Upper lobe of right lung (tissue), 1 donor: ENCODE measurements at places on chromosomes 3 and 15. TPM values are rescaled to one million over a fixed set of nuclear protein-coding genes. Genes with fewer than 3 reads are reported as not detected.

The RGMA gene
- total RNA-seq, result 4.1 TPM

The CELSR3 gene
- 1.2 TPM for total RNA-seq

The NFKBIZ gene
- 87.7 TPM for total RNA-seq

DNA sequence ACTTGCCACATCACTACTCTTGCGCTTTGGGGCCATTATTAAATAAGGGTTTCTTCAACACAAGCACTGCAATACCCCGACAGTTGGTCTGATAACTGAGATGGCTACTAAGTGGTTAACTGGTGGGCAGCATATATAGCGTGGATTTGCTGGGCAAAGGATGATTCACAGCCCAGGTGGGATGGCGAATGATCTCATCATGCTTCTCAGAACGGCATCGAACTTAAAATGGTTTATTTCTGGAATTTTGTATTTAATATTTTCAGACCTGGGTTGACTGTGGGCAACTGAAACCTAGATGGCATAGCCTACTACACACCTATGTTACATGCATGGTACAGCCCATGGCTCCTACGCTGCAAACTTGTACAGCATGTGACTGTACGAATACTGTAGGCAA, 26.8 kb upstream of the TKT start:
- H3K27ac ChIP-seq, result no peak overlapping the region
- H3K4me3 ChIP-seq, result no peak overlapping the region
- peaks cover 34% of the 10 kb centered on the region for H3K36me3 ChIP-seq
- no peak for DNase-seq
- no peaks in the 10 kb centered on the region for H3K27me3 ChIP-seq
- no peaks in the 10 kb centered on the region for H3K4me1 ChIP-seq

- no peak for DNase-seq
- H3K4me3 ChIP-seq, result no peak overlapping the region
- H3K27me3 ChIP-seq, result no peaks in the 10 kb centered on the region
- H3K4me1 ChIP-seq, result no peaks in the 10 kb centered on the region
- H3K27ac ChIP-seq, result no peak overlapping the region
- no peaks in the 10 kb centered on the region for H3K36me3 ChIP-seq
Observed at GRCh38 chr3:73465926-73466325, 158.8 kb downstream of the PDZRN3 start.

The ULK4 gene
- total RNA-seq, result 11.2 TPM

DNA sequence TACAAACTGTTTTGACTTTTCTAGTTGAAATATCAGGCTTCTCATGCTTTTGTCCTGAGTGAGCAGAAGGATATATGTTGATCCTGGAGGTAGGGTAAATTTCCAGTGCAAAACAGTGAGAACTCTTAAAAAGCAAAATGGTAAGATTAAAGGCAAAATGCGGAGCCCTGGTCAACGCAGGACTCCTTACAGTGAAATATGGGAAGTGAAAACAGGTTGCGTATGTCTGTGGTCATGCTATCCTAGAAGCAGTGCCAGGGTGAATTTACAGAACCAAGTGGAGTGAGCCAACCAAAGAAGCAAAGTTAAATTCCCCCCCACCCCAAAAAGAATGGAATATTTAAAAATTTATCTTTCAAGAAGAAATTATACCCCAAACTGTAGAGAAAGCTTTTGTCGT, 256.4 kb downstream of the NR2F2 start:
- H3K4me1 ChIP-seq, result no peaks in the 10 kb centered on the region
- H3K27me3 ChIP-seq, result no peaks in the 10 kb centered on the region
- no peak overlapping the region for H3K4me3 ChIP-seq
- no peak for DNase-seq
- H3K27ac ChIP-seq, result no peak overlapping the region

The TRIP4 gene
- 27.5 TPM for total RNA-seq

DNA sequence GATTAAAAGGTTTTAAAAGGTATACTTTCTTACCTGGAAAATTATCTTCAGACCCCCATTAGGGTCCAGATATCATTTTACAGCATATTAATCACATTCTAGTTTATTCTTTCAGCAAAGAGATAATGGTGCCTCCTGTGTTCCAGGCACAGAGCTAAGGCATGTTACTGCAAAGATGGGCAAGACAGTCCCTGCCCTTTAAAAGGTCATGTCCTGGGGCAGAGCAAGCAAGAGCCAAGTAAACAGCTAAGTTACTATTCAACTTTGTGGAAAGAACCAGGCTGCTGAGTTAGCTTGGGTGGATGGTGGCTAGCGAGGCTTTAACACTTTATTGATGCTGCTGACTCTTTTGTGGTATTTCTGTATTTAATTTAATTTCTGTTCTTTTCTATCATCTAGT, 75.0 kb downstream of the LRRC28 start:
- H3K36me3 ChIP-seq, result no peaks in the 10 kb centered on the region
- no peaks in the 10 kb centered on the region for H3K4me1 ChIP-seq
- H3K4me3 ChIP-seq, result no peak overlapping the region
- no peak for DNase-seq
- no peaks in the 10 kb centered on the region for H3K27me3 ChIP-seq

DNA sequence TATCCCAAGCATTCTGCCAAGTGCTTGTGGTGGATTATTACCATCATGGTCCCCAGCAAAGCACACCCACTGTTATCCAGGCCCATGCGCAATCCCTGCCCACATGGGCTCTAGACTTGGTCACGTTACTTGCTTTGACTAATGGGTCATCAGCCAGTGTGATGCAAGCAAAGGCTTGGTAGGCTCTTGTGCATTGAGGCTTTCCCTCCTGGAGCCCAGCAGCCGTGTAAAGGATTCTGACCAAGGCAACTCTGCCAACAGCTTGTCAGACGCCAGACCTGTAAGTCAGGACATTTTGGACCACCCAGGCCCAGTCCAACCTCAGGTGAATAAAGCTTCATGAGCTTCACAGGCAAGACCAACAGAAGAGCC, 93.9 kb downstream of the ABHD5 start:
- H3K27ac ChIP-seq, result no peak overlapping the region
- no peaks in the 10 kb centered on the region for H3K36me3 ChIP-seq
- H3K4me1 ChIP-seq, result no peaks in the 10 kb centered on the region
- H3K4me3 ChIP-seq, result no peak overlapping the region
- H3K27me3 ChIP-seq, result no peaks in the 10 kb centered on the region
- DNase-seq, result no peak

The MITF gene
- 29.5 TPM for total RNA-seq

- H3K36me3 ChIP-seq, result no peaks in the 10 kb centered on the region
- H3K27me3 ChIP-seq, result no peaks in the 10 kb centered on the region
- no peak overlapping the region for H3K4me3 ChIP-seq
- no peak for DNase-seq
Observed at GRCh38 chr3:188979669-188980310, 192.0 kb upstream of the TPRG1 start.

DNA sequence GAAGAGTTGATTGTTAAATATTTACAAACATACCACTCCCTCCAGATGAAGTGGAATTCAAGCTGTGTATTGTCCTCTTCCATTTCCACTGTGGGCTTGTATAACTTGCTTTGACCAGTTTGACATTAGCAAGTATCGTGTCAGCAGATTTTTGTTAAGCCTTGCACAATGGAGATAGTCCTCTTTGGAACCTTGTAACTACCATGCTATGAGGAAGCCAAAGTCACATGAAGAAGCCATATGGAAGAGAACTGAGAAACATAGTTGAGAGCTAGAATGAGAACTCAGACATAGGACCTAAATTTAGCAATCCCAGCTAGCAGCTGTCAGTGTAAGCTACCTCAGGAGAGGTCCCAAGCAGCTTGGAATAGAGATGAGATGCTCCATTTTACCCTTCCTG, 889.2 kb downstream of the PDCD6IP start:
- H3K4me1 ChIP-seq, result no peaks in the 10 kb centered on the region
- H3K36me3 ChIP-seq, result no peaks in the 10 kb centered on the region
- H3K27ac ChIP-seq, result no peak overlapping the region
- DNase-seq, result no peak
- no peak overlapping the region for H3K4me3 ChIP-seq

- H3K27ac ChIP-seq, result no peak overlapping the region
- H3K27me3 ChIP-seq, result no peaks in the 10 kb centered on the region
- H3K36me3 ChIP-seq, result no peaks in the 10 kb centered on the region
- no peak for DNase-seq
- H3K4me3 ChIP-seq, result no peak overlapping the region
- H3K4me1 ChIP-seq, result no peaks in the 10 kb centered on the region
Observed at GRCh38 chr15:68833700-68834331, 13.1 kb upstream of the ANP32A start.

The GPR176 gene
- total RNA-seq, result 4.6 TPM

- H3K27me3 ChIP-seq, result no peaks in the 10 kb centered on the region
- H3K27ac ChIP-seq, result no peak overlapping the region
- DNase-seq, result no peak
- peaks cover 6% of the 10 kb centered on the region for H3K4me1 ChIP-seq
Observed at GRCh38 chr3:24375947-24376384, 118.7 kb downstream of the THRB start.
